ENCODE measurements at places on chromosomes 11 and 22.

GRCh38 chr11:100927579-100927978 lies 202.0 kb downstream of the PGR start:
- no peak for DNase-seq

DNA sequence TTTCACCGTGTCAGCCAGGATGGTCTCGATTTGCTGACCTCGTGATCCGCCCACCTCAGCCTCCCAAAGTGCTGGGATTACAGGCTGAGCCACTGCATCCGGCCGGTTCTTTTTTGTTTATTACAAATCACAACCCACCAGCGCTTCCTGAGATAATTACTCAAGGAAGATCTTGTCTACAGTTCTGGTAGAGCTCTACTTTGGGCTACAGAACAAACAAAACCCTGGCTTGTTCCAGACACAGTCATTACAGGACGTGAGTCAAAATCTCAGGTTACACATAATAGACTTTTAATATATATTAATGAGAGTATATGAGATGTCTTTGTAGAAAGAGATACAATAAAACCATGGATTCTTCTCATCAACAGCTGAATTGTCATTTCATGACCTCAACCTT lies 42.8 kb upstream of the NUP50 start:
- no peak for DNase-seq

DNA sequence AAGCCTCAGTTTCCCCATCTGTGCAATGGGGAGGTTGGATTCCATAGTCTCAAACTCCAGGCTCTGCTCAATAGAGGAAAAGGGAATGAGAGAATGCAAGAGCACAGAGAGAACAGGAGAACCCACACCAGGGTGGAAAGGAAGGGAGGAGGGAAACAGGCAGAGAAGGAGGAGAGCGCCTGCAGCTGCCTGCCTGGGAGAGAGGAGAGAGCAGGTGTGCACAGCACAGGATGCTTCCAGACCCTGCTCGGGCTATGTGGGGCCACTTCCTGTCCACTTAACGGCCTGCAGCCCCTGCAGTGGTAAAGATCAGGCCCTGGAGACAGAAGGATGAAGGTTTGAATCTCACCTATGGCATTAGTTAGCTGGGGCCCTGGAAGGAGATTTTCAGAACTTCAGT lies 12.3 kb downstream of the LRRC32 start:
- no peak for DNase-seq

- no peak for DNase-seq
Measured at GRCh38 chr22:44730022-44730393, 22.4 kb upstream of the ARHGAP8 start.

DNA sequence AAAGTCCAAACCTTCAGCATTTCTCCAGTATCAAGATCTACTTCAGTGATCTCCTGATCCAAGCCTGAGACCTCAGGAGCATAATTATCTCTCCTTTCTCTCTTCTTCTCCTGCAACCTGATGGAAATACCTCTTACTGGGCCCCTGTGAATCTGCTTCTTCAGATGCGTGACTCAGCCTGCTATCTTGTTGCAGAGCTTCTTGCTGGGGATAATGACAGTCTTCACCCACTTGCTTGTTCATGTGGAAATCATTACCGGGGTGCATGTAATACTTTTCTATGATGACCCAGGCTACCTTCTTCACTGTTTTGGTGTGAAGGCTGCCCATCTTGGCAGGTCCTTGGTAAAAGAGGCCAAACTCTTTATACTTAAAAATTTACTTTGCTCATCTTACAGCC lies 140.0 kb upstream of the POU2AF2 start:
- DNase-seq, result no peak

DNA sequence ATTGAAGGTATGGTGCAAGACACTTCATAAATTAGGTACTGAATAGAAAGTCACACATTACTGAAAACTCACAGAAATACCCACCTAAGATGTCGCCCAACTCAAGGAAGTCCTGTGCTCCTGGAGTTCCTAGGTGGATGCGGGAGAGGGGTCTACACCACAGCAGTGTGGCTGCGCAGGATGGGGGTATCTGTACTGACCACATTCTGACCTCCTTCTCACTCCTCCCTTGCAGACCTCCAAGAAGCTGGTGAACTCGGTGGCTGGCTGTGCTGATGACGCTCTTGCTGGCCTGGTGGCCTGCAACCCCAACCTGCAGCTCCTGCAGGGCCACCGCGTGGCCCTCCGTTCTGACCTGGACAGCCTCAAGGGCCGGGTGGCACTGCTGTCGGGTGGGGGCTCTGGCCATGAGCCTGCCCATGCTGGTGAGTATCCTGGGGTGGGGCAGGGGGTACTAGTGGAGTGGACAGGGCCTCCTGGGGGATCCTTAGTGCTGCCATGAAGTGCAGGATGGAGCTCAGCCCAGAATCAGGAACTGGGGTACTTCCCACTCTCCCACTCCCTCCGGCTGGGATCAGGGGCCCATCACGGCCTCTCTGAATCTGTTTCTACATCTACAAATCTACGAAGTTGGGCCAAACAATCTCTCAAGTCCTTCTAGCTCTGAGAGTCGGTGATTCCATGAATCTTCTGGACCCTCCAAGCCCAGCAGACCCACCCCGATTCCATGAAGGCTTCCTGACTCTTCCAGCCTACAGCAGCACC lies 4.9 kb downstream of the TKFC start:
- DNase-seq, result no peak
